CD4-positive, alpha-beta T cell treated with Interleukin-15 for 4 hours (primary cell): ENCODE measurements at places on chromosomes 11 and 22.

DNA sequence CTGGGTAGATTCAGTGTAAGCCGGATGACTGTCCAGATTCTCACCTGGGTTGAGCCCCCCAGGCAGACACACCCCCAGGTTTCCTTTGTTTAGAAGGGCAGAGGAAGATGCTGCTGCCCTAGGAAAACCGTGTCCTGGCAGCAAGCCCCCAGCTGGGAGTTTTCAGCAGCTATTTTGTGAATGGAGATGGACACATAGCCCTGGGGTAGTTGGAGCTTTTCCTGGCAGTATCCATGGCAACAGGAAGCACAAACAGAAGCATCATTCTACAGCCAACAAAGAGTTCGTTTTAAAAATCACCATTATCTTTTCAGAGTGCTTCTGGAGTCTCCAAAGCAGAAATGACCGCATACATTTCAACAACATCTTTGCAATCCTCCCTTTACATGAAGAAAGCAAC lies 245.5 kb downstream of the BRD1 start:
- no peak for DNase-seq

- no peak for DNase-seq
Observed at GRCh38 chr11:73177380-73177777, 35.3 kb upstream of the FCHSD2 start.

GRCh38 chr11:43880640-43881159 lies at the start of gene ALKBH3:
Gene ALKBH3, plus strand, starts transcription at chr11:43880831. Its CDS starts 1,822 bp downstream, at chr11:43882653.
- DNase-seq, result peak; percentile 92

DNA sequence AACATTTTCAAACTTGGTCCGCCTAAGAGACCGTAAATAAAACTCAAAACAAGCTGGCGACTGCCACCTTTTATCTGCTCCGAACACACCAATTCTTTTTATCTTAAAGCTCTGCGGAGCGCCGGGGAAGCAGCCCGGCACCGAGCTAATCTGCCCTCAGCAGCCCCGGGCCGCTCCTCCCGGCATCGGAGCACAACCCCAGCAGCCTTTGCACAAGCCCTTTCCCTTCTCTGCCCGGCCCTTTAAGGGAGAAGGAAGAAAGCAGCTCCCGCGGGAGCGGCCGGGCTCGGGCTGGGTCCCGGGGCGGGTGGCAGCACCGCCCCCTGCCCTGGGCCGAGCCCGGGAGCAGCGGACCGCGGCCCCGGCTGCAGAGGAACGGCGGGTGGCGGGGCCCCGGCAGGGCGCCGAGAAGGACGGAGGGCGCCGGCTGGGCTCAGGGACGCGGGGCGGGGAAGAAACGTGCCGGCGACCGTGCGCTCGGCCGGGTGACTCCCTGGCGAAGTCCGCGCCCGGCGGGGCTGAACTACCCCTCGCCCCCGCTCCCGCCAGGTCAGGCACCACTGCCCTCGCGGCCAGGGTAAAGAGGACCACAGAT lies 133.6 kb upstream of the C11orf58 start:
- no peak for DNase-seq

- no peak for DNase-seq
Observed at GRCh38 chr11:127996825-127997224, 590.5 kb downstream of the ETS1 start.

GRCh38 chr22:38213990-38214301 lies 12.2 kb downstream of the MAFF start:
- no peak for DNase-seq

GRCh38 chr11:79412761-79413160 lies 28.1 kb downstream of the TENM4 start:
- no peak for DNase-seq

- no peak for DNase-seq
Observed at GRCh38 chr11:13174090-13174489, 103.5 kb upstream of the BMAL1 start.

DNA sequence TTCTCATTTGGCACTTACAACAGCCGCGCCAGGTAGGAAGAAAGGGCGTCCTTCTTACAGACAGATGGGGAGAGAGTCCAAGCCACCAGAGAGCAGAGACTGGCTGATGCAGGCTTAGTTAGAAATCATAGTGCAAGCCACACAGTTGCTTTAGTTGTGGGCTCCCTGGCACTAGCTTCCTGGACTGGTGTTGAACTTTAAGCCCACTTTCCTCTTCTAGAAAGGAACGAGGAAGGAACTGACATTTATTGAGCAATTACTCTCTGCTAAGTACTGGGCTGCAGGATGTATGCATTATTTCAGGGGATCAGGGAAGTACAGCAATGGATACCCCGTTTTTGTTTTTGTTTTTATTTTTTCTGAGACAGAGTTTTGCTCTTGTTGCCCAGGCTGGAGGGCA lies 3.0 kb downstream of the BACE1 start:
- no peak for DNase-seq

GRCh38 chr11:89612096-89612495 lies 98.0 kb upstream of the TRIM77 start:
- no peak for DNase-seq

- no peak for DNase-seq
Observed at GRCh38 chr11:13109616-13110015, 100.5 kb downstream of the RASSF10 start.

GRCh38 chr11:27209562-27210005 lies 153.4 kb downstream of the CCDC34 start:
- DNase-seq, result no peak

- no peak for DNase-seq
Observed at GRCh38 chr11:36088266-36088972, 144.6 kb downstream of the LDLRAD3 start.

DNA sequence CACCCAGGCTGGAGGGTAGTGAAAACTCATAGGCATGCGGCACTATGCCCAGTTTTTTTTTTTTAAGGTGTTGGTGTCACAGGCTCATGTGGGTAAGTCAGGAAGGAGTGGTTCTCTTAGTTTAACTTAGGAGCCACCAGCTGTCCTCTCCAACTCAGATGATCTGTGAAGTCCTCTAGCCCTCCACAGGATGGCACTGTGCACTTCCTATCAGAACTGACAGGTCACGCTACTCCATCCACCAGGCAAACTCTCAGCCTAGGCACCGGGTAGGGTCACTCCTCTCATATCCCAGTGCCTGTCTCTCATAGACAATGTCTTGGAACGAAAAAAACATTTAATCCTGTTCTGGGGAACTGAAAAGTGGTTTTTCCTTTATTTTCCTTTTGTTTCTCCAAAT lies 16.5 kb downstream of the NAP1L4 start:
- DNase-seq, result peak; percentile 45

DNA sequence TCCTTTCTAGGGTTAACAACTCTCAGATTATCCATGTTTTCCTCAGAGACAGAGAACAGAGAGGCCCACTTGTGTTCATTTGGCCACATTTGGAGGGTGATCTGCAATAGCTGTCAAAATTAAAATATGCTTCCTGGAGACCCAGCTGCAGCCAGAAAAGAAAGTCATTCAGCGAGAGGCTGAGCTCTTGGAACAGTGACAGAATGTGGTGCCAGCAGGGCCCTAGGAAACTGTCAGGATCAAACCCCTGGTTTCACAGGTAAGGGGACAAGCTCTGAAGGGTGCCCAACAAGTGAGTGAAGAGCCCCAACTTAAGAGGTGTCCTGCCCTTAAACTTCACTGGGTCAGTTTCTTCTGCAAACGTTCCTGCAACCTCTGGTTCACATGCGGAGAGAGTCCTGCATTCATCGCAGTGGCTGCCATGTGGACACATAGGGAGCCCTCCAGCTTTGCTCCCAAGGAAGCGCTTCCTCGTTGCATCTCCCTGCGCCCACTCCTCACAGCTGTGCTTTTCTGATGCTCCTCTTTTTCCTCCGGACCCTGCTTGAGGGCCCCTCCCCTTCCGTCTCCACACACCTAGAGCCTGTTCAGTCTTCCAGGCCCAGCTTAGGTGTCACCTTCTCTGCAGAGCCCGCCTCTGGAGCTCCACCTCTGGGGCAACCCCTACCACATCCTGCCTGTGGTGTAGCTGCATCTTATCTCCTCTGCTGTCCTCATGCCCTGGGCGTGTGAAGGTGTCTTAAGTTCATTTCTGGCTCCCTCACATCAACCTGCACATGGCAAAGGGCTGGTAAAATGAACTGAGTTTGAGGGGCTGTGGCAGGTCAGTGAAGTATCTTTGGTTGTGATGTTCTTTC lies 3.9 kb downstream of the UCP3 start:
- DNase-seq, result peak; percentile 90

- no peak for DNase-seq
Observed at GRCh38 chr11:75189911-75190310, 39.0 kb downstream of the SLCO2B1 start.

GRCh38 chr11:2149864-2150847 lies 10.9 kb downstream of the INS start:
- DNase-seq, result no peak

- no peak for DNase-seq
Observed at GRCh38 chr11:16982256-16982671, 31.9 kb downstream of the PLEKHA7 start.

DNA sequence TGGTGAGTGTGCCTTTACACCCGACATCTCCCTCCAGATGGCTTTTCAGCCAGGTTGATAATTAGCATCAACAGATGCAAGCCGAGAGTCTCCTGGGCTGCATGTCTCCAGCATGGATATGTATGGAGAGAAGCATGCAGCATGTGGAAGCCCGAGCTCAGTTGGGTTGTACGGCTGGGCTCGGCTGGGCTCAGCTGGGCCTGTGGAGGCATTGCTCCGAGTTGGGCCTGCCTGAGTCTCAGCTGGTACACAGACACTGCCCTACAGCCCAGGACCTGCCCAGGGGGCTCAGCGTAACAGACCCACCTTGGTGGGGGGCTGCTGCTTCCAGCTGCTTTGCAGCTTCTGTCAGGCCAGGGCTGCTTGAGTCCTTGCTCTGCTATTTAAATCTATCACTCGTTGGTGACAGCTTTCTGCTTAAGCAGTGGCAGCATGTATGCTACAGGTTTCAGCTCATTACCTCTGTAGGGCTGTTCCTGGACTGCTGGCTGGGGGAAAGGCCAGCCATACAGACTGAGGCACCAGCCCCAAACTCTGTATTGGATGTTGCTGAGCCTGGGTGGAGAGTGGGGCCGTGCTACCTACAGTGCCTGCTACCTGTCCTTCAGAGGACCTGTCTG lies 115.5 kb downstream of the TEAD1 start:
- DNase-seq, result no peak

DNA sequence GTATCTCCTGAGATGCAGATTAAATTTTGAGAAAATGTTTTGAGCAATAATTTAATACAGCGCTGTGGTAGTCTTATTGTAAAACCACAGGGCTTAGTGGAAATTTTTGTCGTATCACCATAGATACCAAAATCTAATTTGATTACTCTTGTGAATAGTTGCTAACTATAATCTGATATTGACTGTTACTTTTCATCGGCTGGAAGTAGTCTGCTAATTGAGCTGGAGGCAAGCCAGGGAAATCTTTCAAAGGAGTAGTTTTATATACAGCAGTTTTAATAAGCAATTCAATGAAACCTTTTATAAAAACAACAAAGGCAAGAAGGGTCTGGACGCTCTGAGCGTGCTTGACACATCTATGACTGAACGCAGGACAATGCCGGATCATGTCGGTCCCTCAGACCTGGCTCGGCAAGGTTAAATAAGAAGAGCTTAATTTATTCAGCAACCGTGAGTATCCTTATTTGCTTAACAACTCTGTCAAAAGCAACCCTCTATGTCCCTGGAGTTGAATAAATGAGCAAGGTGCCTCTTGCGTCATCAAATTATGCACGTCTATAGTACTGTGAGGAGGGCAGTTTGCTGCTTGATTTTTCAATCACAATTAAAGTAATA lies 121.2 kb downstream of the NCAM1 start:
- DNase-seq, result no peak

DNA sequence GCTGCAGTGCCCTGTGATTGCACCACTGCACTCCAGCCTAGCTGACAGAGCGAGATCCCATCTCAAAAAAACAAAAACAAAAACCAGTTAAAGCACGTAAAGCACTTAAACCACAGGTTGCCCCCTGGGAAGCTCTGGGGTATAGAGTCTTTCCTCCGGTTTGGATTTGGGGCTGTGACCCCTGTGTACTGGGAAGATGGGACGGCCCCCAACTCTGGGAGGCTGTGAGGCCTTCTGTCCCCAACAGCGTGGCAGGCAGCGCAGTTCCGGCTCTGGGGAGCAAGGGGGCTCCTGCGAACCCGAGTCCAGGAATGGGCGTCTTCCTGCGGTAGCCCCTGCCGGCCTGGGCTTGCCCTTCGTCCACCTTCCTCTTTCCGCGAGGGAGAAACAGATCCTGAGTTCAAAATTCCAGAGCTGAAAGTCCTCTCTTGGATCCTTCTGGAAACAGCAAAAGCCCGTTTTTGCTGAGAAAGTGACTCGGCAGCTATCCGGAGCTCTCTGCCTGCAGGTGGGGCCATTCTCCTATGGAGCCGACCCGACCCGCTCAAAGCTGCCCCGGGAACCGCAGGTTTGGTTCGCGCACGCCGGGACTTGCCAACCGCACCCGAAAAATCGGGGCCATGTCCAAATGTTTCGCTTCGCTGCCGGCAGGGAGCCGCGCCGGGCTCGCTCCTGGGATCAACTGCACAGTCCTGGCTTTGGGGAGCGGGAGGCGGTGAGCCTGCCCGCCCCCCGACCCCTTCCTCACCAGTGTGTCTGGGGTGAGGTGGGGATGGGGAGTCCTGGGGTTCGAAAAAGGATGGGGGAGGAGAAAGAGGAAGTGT lies 36.3 kb upstream of the POLA2 start:
- peak; percentile 42 for DNase-seq

DNA sequence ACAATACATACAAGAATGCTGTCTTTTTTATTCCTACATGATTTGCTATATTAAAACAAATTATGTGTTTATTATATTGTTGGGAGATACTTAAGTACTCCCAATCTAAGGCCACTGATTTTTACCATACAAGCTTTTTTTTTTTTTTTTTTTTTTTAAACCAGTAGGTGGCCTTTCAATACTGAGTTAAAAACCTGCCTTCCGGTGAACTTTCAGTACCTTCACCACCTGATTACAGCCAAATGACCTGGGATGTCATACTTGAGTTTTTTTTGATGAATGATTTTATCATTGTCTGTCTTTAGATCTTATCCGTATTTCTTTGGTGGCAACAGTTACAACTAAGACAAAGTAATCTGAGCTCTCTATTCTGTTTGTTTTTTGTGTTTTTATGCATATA lies 94.0 kb upstream of the FOLH1 start:
- DNase-seq, result no peak

DNA sequence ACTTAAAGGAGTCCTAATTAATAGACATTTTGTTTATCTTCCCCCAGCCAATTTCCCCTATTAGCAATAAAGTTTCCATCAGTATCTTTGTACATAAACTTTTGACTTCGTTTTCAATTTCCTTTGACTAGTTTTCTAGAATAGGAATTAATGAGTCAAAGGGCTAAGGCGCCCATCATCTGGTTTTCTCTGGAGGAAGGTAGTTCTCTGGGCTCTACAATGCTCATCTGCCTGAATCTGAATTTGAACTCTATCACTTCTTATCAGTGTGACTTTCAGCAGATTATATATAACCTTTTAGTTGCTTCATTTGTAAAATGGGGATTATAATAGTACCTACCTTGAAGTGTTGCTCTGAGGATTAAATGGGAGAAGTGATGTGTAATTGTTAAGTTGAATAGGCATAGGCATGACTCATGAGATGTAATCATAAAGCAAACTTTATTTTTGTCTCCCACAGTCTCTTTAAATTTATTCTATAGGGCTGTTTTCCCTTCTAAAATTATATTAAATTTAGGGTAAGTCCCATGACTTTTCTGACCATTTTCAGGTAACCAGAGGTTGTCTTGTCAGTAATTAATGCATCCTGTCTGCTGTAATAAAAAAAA lies 5.8 kb upstream of the TUB start:
- DNase-seq, result no peak
